RPMI8226 (cell line): ENCODE measurements at places on chromosomes 2 and 18.

DNA sequence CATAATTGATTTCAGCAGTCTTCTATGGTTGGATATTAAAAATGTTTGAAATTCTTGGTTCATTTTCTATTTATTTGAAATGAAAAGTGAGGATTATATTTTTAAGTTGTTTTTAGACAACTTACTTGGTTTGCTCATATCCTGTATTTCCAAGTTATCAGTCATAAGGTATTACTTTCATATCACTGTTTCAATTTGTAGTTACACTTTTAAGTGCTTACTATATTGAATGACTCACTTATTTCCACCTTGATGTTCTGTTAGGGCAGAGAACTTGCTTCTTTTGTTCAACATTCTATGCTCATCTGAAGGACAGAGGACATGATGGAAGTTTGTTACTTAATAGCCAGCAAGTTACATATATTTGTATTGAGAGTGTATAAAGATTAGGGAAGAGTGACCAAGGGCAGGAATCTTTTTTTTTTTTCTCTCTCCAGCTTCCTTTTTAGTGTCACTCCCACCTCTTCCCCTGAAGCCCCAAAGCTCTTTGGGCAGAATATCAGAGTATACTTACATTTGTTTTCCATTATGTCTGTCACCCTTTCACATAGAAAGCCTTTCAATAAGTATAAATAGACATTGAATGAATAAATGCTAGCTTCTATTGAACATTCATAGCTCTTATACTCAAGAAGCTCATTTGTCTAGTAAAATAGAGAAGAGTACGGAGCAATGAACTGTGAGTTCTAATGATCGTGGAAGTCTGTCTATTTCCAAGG lies 28.1 kb downstream of the PIK3C3 start:
- DNase-seq, result no peak

- DNase-seq, result no peak
Measured at GRCh38 chr2:37619959-37620300, 51.5 kb downstream of the CDC42EP3 start.

DNA sequence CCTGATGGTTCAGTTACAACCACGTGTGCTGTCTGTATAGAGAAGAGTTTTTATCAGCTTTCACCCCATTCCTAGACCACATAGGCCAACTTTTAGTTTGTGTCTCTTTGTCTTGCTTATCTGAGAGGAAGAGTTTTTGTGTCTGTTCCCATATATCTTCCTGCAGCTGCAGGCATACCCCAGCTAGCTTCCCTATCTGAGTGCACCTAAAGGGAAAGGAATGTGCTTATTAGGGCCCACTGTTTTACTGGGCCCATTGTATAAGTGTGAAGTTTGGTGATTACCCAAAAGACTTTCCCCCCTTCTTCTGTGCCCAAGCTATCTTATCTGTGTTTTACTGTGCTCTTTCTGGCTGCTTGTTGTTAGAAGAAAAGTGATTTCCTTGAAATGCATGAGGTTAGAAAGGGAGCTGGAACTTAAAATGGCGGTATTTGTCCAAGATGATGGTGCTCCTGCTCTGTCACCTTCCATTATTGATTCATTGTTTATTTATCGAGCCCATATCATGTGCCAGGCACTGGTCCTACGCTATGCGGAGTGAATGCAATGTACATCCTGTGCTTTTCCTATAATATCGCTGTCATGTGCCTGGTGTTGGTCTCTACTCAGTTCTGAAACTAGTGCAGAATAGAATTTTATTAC lies 57.2 kb downstream of the NYAP2 start:
- no peak for DNase-seq

GRCh38 chr18:32749809-32750208 lies 23.0 kb downstream of the KLHL14 start:
- no peak for DNase-seq

- no peak for DNase-seq
Measured at GRCh38 chr2:118272391-118272790, 184.1 kb downstream of the INSIG2 start.

GRCh38 chr2:758073-758820 lies 81.0 kb upstream of the TMEM18 start:
- DNase-seq, result no peak

DNA sequence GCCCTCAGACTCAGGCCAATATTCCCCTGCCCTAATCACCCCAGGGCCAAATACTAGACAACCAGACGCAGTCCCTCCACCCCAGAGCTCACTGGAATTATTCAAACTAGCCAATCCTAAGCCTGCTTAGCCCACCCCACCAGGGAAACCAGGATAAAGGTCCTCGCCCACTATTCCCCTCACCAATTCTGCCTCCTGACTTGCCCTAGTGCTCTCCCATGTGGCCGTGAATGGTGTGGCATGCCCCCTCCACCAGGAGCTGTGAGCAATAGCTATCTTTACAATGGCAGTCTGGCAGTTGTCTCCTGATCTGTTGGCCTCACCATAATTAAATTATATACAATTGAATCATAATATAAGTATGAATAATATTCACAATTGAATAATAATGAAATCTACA lies 42.3 kb downstream of the FAM124B start:
- DNase-seq, result peak; percentile 2

DNA sequence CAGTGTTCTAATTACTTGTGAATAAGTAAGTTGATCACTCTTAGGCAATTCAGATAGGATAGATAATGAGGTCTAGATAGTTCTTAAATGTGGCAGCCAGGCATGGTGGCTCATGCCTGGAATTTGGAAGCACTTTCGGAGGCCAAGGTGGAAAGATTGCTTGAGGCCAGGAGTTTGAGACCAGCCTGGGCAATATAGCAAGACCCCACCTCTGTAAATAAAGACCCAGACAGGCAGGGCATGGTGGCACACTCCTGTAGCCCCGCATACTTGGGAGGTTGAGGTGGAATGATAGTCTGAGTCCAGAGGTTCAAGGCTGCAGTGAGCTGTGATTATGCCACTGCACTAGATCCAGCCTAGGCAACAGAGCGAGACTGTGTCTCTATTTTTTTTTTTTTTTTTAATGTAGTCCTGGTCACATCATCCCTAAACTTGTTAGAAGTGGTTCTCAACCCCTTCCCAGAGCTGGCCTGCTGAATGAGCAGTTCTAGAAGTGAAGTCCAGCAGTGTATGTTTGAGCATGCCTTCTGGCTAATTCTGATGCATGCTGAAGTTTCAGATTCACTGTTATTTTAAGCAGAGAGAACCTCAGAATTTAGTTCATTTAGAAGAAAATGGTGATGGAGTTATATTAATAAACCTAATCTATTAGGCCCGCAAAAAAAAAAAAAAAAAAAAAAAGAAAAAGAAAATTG lies 306.2 kb downstream of the PRKCE start:
- DNase-seq, result peak; percentile 25

- DNase-seq, result no peak
Measured at GRCh38 chr2:70937866-70938585, 2.3 kb downstream of the ATP6V1B1 start.

- DNase-seq, result no peak
Measured at GRCh38 chr2:111111101-111111755, 9.5 kb upstream of the BCL2L11 start.

GRCh38 chr2:160474319-160474645 lies 19.3 kb downstream of the RBMS1 start:
- no peak for DNase-seq

DNA sequence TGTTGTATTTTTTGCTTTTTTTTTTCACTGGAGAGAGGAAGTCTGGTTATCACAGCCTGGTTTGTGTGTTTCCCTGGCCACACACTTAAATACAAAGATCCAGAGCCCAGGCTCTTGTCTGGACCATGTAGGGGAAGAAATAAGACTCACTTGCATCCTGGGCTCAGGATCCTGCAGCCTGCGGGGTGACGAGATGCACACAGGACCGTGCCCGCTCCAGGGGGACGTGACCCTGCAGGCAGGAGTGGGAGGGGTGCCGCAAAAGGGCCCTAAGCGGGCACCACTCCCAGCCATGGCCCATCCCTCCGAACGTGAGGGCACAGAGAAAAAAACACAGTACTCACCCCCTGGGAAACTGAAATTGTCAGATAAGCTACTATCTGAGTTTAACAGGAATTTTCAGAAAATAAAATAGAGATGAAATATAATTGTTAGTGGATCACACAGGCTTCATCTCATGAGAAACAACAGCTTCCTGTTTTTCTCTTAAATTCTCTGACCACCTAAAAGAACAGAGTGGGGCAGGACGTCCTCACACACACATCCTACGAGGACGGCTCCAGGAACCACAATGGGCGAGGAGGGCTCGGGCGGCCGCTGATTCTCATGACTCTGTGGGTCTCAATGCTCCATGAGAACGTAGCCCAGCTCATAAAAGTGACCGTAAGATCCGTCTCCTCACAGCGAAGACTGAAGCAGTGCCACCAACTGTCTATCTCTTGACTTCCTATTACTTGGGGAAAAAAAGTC lies 142.6 kb upstream of the ALKAL2 start:
- no peak for DNase-seq

- no peak for DNase-seq
Measured at GRCh38 chr2:191625016-191625415, 52.9 kb upstream of the NABP1 start.

GRCh38 chr2:23637011-23637778 lies 252.2 kb downstream of the KLHL29 start:
- no peak for DNase-seq

GRCh38 chr2:8316356-8316755 lies 365.5 kb upstream of the ID2 start:
- DNase-seq, result no peak

- DNase-seq, result peak; percentile 36
Measured at GRCh38 chr2:148201075-148202004, 180.4 kb downstream of the MBD5 start.

GRCh38 chr2:134301099-134301927 lies 47.4 kb downstream of the MGAT5 start:
- no peak for DNase-seq

- no peak for DNase-seq
Measured at GRCh38 chr2:112977559-112978056, at the start of gene IL36G. Gene IL36G, plus strand, starts transcription at chr2:112978006. Its CDS starts 633 bp downstream, at chr2:112978639.

- DNase-seq, result peak; percentile 47
Measured at GRCh38 chr2:42086500-42086953, 38.7 kb downstream of the PKDCC start.

DNA sequence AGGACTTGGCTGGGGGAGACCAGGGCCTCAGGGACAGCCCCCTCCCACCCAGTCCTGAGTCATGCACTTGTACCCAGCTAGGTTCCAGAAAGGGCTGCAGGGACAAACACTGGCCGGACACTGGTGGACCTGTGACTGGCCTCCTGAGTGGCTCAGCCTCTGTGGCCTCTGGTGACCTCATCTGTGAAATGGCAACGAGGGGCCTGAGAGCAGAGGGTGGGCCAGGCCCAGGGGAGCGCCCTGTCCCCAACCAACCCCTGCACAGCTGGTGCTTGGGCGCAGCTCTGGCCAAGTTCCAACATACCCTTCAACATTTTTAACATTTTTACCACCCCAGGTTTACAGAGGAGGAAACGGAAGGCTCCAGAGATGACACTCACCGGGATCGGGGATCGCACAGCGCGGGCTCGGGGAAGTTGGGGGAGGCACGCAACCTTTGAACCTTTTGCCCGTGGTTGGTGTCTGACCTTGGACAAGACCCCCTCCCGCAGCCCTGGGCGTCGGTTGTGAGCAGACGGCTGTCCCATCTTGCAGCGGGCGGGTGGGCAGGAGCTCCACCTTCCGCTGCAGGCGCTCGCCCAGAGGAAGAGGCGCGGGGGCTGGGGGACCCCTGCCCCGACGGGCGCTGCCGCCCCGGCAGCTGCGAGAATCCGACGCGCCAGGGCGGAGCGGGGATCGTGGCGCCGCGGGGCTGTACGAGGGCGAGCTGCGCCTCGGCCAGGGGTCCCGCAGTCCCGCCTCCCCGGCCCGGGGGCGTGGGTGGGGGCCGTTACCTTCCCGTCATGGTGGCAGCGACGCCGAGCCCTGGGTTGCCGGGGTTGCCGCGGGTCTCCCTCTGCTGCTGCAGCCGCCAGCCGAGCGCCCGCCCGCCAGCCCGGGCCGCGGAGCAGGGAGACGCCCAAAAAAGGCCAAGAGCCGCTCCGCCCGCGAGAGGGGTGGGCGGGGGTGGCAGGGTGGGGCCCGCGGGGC lies 805 bp downstream of the LIMS2 start:
- DNase-seq, result no peak

- DNase-seq, result no peak
Measured at GRCh38 chr2:63571291-63571690, 17.0 kb downstream of the WDPCP start.

DNA sequence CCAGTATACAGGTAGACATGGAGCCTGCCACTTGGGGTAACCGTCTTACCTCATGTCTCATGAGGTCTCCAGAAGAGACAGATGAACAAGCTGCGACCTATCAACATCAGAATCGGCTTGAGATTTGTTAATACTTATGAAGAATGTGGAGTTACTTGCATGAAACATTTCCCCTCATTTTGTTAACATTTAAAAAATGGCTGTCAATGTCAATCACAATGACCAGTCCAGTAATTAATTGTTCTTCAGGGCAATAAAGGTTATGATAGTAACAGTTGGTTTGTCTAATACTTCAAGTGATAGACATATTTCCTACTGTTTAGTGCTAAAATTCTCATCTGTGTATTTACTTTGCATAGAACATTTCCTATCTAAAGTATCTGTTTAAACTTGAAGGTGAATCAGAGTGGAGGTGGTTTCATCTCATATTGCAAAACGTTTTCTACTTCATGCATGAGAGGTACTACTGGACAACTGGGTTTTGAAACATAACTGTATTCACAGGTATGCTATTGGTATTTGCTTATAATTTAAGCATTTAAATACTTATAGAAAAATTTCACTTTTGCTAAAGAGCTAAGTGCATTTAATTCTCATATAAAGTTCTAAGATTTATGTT lies 15.1 kb downstream of the SERTAD2 start:
- no peak for DNase-seq

DNA sequence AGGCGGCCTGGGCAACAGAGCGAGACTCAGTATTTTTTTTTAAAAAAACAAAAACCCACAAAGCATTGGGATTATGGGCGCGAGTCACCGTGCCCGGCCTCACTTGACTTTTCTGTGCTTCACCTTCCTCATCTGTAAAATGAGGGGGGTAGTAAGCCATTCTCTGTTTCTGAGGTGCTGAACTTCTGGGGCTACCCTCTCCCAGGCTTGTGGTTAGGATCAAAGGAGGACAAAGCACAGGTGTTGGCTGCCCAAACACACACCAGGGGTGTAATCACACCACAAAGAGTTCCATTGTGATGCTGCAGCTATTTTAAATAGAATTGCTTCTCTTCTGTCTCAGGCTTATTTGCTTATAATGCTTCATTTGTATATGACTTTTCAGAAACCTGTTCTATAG lies 35.8 kb upstream of the INHBB start:
- DNase-seq, result no peak

GRCh38 chr2:224802407-224802806 lies 86.2 kb upstream of the CCDC195 start:
- no peak for DNase-seq
